ENCODE measurements at places on chromosomes 6 and 20.

GRCh38 chr20:48725555-48725991 lies 102.2 kb downstream of the PREX1 start:
- peak; percentile 40 for DNase-seq

- DNase-seq, result no peak
These were observed 61.0 kb downstream of the SOBP start for GRCh38 chr6:107550906-107551305.

- no peak for DNase-seq
These were observed 6.3 kb upstream of the NXT1 start for GRCh38 chr20:23344336-23344735.

- no peak for DNase-seq
These were observed 245.9 kb upstream of the FOXQ1 start for GRCh38 chr6:1065986-1066385.

GRCh38 chr6:10962673-10963072 lies 75.8 kb downstream of the SYCP2L start:
- no peak for DNase-seq

- DNase-seq, result peak; percentile 84
These were observed 60.5 kb downstream of the ZMYND8 start for GRCh38 chr20:47295921-47296426.

DNA sequence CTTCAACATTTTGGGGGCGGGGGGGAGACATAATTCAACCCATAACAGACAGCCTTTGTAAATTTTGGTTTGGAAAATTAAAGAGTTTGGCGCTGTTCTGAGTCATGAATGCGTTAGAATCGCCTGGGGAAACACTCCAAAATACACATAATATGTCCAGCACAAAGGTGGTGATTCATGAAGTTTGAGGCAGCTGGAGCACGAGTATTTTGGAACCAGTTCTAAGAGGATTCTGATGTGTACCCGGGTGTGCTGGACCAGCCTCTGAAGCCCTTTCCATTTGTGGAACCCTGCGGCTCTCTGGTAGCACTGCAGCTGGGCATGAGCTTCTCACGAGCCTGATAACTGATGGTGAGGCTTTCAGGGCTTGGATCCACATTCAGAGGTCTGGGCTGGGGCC lies 4.7 kb downstream of the GMPR start:
- DNase-seq, result no peak

DNA sequence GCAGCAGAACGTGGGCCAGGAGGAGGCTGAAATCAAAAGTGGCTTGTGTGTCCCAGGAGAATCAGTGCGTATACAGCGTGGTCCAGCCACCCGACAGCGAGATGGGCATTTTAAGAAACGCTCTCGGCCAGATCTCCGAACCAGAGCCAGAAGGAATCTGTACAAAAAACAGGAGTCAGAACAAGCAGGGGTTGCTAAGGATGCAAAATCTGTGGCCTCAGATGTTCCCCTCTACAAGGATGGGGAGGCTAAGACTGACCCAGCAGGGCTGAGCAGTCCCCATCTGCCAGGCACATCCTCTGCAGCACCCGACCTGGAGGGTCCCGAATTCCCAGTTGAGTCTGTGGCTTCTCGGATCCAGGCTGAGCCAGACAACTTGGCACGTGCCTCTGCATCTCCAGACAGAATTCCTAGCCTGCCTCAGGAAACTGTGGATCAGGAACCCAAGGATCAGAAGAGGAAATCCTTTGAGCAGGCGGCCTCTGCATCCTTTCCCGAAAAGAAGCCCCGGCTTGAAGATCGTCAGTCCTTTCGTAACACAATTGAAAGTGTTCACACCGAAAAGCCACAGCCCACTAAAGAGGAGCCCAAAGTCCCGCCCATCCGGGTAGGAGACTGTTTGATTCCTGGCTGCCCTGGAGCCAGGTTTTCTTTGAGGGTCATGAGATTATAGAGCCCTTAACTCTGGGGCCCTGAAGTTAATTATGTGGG lies 75.3 kb downstream of the ASXL1 start:
- DNase-seq, result no peak

DNA sequence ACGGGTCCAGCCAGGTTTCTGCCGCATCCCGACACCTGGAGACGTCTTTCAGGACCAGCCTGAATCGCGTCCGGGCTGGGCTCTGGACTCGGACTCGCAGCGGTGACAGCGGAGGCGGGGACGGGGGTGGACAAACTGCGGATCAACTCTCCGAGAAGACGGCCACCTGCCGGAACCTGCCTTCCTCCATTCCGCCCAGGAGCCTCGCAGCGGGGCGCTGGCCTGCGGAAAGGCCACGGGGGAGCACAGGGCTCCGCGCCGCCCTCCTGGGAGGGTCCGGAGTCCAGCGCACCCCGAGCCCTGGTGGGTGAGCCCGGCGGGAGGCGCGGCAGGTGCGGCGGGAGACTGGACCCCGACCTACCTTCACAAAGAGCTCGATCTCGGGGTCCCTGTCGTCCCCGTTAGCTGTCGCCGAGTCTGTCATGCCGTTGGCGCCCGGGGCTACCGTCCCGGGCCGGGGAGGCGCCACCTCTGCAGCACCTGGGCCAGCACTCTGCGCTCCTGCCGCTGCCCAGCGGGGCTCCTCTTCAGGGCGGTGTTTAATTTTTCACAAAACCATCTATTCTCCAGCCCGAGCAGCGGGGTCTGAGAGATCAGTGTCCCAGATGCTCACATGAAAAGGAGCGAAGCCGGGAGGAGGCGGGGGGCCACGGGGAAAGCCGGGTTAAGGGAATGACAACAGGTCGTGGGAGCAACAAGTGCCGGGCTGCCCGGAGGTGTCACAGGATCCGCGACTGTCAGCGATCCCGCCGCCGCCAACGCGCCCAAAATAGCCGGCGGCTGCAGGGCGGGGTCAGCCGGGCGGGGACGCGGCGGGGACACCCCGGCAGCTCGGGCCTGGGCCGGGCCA lies at the start of gene CLIC5:
Gene CLIC5 (minus strand): TSS at position 742 of the 850 bp plus-strand sequence. CDS start 318 bp downstream, at position 424.
- peak; percentile 8 for DNase-seq
